ENCODE measurements at places on chromosomes 2 and 18.

DNA sequence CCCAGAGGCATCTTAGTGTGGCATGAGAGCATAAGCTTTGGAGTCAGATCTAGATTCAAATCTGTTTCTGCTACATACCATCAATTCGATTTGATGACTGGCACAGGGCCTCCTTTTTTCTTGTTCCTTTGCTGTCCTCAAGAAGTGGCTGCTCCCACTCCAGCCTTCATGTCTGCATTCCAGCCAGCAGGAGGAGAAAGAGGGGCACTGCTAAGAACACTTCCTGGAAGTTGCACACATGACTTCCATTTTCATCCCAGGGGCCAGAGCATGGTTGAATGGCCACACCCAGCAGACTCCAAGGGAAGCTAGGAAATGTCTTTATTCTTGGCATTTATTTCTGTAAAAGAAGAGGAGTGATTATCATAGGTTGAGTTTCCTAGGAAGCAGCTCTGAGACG, 50.4 kb downstream of the EML6 start:
- DNase-seq = no peak

DNA sequence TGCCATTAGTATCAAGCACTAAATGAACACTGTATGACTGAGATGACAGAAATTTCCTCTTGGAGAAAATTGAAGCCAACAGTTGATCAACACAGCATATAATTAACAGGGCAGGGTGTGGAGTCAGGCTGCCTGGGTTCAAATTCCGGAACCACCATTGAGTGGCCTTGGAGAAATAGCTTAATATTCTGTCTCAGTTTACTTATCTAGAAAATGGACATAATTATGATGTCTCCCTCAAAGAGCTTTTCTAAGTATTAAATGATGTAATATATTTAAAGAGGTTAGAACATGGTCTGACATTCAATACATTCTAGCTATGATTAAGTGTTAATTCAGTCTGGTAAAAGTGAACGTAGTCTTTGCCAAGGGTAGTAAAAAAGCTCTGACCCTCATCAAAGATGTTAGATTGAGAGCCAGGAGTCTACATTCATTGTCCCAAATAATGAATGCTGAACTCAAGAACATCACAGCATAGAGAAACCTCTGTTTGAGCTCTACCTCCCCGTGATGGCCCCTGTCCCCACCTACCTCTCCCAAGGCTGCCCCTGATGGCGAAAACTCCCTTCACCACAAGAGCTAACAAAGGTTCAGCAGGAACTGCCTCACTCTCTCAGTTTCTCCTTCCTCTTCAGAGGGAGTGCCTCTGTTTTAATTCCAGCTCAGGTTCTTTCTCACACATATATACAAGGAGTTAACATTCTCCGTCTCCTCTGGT, 2.7 kb upstream of the VWA3B start:
- DNase-seq = no peak

DNA sequence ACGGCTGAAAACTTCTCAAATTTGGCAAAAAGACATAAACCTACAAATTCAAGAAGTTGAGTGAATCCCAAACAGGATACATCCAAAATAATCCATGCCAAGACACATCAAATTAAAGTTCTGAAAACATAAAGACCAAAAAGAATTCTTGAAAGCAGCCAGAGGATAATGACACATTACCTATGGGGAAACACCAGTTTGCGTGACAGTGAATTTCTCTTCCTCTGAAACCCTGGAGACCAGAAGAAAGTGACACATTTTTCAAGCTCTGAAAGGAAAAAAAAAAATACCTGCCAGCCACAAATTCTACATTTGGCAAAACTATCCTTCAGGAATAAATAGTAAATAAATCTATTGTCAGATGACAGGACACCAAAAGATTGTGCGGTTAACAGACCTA, 86.0 kb upstream of the AFF3 start:
- no peak for DNase-seq

- DNase-seq = peak; percentile 93
These were observed 94.5 kb upstream of the UPP2 start for GRCh38 chr2:158006961-158007719.

DNA sequence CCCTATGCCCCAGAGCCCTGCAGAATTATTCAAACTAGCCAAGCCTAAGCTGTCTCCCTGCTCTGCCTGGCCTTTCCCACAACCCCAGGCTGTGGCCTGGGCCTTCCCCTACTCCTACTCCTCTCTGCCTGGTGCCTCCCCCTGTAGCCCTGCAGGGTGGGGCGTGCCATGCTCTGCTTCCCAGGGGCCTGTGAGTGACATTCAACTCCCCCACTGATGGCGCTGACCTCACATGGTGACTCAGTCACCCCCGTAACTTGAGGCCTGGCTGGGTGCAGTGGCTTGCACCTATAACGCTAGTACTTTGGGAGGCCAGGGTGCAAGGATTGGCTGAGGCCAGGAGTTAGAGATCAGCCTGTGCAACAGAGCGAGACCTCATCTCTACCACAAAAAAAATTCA, 60.6 kb downstream of the KIF1A start:
- DNase-seq = no peak

- DNase-seq = no peak
These were observed 8.1 kb downstream of the MARS2 start for GRCh38 chr2:197713271-197713670.

- no peak for DNase-seq
These were observed 85.8 kb downstream of the PKP4 start for GRCh38 chr2:158542577-158542976.

Measured in hematopoietic multipotent progenitor cell (in vitro differentiated cells).